ENCODE measurements at places on chromosomes 1 and 21.

- no peak for DNase-seq
Measured at GRCh38 chr1:218066332-218066731, 218.8 kb upstream of the RRP15 start.

- no peak for DNase-seq
Measured at GRCh38 chr1:96721053-96721415, 550 bp upstream of the PTBP2 start.

DNA sequence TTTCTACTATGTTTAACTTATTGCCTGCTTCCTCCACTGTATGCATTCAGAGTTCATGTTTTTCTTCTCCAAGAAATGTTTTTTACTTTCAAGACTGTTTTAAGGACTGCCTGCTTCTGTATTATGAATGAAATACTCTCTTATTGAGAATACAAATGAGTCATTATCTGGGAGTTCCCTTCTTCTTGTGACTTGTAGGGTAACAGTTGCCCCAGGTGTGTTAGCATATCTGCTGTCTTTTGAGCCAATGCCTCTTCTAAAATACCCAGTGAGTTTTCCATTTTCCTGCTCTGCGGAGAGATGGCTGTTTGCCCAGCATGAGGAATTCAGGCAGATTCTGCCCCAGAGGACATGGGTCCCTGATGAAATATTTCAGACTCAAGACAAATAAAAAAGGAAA is 34.1 kb upstream of the ST6GALNAC5 start:
- DNase-seq, result no peak

- peak; percentile 22 for DNase-seq
Measured at GRCh38 chr1:229714964-229715603, 89.0 kb downstream of the URB2 start.

DNA sequence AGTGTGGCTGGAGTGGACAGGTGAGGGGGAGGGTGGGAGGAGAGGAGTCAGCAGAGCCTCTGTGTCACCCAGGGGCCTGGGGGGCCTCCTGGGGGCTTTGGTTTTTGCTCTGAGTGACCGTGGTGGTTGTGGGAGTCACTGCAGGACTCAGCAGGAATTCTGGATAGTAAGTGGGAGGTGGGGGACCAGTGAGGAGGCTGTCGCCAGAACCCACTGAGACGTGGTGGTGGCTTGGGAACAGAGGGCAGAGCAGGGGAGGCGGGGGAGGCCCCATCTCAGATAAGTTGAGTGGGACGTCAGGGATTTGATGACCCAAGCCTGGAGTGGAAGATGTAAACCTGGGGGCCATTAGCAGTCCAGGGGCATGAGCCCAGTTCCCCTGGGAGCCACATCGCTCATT is 123.2 kb upstream of the WNT4 start:
- no peak for DNase-seq

DNA sequence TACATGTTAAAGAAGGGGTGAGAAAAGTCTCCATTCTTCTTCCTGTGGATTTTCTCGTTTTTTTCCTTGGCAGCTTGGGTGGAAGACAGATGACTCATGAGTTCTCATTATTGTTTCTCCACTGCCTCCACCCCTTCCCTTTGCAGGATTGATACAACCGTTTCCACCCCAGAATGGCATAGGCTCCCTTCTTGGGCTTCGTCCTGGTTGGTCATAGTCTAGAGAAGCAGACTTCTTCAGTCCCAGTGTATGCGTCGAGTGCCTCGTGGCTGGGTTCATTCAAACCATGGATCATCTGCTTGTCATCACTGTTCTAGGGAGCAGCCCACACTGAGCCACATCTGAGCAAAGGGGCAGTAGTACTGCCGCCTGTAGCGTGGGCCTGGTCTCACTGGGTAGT is 13.7 kb downstream of the PTGFRN start:
- no peak for DNase-seq

DNA sequence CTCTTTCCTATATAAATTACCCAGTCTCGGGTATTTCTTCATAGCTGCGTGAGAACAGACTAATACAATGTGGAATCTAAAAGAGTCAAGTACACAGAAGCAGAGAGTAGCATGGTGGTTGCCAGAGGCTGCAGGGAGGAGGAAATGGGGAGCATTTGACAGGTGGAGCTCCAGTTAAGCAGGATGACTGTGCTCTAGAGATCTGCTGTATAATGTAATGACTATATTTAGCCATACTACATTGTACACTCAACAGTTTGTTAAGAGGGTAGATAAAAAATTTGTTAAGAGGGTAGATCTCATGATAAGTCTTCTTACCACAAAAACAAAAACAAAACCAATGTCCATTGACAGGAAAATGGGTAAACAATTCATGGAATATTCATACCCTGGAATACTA is 82.1 kb downstream of the MT1HL1 start:
- no peak for DNase-seq

- DNase-seq, result no peak
Measured at GRCh38 chr1:173925306-173926242, 8.4 kb upstream of the SERPINC1 start.

DNA sequence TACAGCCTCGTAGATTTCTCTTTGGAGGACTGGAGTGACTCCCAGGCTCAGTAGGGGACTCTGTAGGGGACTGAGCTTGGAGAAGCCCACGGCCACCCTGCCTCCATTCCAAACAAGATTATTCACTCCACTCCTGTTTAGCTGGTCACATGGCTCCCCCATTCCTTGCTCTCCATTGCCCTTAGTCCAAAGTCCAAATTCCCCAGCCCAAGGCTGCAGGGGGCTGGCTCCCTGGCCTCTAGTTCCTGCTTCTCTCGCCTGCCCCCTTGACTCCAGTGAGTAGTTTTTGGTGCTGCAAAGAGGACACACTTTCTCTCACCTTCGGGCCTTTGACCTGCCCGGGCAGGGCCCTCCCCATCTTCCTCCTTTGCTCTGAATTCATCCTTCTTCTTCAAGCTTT is 403.3 kb downstream of the KIF26B start:
- DNase-seq, result no peak

GRCh38 chr1:33342041-33342723 is 21.3 kb upstream of the A3GALT2 start:
- DNase-seq, result no peak

- DNase-seq, result no peak
Measured at GRCh38 chr1:165342168-165342567, 14.3 kb downstream of the LMX1A start.

- DNase-seq, result no peak
Measured at GRCh38 chr1:75795703-75796193, 934 bp upstream of the MSH4 start.

GRCh38 chr1:46646844-46647243 is 21.3 kb downstream of the ATPAF1 start:
- no peak for DNase-seq

GRCh38 chr1:91783423-91784170 is 102.4 kb downstream of the TGFBR3 start:
- DNase-seq, result no peak

- DNase-seq, result no peak
Measured at GRCh38 chr21:36436829-36437744, 42.8 kb downstream of the CLDN14 start.

DNA sequence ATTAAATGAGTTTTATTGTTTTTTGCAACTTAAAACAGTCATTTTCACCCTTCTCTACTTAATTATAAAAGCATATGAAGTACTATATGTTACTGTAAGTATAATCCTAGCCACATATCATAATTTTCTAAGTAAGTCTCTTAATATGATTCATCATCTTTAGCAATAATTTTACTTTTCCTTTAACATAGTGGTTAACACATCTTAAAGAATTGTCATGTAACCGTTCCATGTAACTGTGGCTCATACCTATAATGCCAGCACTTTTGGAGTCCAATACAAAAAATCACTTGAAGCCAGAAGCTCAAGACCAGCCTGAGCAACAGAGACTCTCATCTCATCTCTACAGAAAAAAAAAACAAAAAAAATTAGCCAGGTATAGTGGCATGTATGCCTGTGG is 260.6 kb upstream of the DUSP10 start:
- DNase-seq, result no peak

GRCh38 chr1:207366022-207366421 is 44.5 kb downstream of the CD55 start:
- no peak for DNase-seq

DNA sequence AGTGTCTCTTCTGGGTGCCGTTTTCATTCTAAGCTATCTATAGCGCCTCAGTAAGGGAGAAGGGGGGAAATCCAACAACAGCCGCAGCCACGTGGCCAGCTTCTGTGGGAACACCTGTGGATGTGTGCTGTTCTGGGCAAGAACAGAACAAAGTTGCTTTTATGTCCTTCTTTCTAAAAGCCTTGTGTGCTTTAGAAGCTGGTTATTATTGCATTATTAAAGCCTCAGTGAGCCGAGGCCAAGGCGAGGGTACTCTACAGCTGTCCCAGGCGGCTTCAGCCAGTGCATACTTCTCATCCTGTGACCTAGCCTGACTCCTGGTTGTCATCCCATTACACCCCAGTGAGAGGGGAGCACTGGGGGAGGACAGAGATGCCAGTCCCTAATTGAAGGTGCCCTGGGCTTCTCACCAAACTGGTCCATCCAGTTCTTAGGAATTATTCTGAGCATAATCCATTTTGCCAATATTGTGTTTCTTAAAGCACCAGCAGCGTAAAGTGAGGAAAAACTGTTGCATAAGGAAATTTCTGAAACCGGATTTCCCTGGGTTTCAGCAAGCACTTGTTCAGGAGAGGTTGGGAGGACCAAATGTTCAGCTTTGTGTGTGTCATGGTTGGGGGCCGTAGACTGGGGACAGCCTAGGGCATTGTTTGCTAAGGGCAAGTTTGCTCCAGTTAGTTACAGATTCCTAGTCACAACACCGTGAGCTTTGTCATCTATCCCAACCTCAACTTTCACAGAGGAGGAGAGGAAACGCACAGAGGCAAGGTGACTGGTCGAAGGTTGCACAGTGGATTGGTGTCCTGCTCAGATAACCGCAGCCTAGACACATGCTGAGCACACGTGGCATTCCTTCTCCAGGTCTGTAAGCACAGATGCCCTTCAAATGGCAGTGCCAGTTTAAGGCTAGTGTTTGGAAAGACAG is 61.0 kb upstream of the ATP1A1 start:
- no peak for DNase-seq

DNA sequence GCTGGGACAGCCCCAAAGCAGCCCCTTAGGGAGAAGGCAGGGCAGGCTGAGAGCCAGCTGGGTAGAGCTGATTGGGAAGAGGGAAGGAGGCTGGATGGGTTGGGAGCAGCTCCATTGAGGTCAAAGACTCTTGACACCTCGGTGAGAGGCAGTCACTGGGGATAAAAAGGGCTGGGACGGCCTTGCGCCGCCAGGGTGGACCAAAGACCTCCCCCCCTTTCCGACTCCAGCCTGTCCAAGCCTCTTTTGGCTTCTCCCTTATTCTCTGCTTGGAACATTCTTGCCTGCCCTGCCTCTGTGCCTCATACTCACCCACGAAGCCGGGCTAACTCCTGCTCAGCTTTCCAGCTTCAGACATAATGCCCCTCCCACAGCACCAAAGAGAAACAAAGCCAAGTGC is 51.1 kb downstream of the LRRC38 start:
- DNase-seq, result no peak

DNA sequence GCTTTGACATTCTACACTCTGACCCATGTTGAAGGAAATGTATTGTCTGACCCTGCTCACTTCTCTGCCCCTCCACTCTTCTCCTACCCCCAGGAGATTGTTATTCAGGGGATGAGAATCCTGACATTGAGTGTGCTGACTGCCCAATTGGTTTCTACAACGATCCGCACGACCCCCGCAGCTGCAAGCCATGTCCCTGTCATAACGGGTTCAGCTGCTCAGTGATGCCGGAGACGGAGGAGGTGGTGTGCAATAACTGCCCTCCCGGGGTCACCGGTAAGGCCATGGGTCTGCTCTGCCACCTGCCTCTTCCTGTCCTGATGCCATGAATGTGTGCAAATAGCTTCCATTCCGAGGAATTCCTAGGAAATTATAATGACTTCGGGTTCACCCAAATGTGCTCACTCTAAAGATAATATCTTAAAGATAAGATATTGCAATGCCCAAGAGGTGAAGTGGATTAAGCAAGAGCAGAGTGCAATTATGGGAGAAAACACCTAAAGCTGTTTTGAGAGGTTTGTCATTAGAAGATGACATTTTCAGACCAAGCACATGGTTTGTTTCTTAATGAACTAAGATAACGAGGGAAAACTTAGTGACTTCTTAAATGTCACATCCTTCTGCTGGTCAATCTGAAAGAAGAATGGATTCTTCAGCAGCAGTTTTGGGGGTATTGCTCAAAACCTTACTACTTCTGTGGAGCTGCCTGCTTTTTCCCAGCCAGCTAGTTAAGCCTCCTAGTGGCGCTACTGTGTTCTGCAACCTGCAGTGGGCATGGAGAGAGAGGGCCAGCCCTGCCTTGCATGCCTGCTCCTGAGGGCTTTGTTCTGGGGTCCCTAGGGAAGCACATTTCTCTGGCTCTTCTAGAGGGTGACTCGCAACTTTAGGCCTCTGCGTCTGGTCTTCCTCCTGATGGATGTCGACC is 41.6 kb downstream of the LAMC2 start:
- no peak for DNase-seq

- DNase-seq, result no peak
Measured at GRCh38 chr1:24486331-24487065, 16.1 kb upstream of the RCAN3 start.

DNA sequence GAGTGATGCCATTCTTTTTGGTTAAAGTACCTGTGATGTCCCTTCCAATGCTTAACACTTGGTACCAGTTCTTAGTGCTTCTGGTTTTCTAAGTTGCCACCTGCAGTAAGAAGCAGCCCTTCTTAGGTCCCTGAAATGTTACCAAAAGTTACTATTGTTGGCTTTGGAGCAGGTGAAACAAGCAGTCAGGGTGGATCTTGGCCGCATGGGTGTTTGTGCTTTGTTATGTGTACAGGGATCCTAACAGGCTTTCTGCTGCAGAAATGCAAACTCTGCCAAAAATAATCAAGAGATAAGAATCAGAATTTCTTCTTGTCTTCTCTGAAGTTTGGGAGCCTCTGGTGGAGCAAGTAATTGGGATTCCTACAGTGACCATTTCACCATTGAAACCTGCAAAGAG is 84.4 kb downstream of the UBE4B start:
- no peak for DNase-seq

- DNase-seq, result no peak
Measured at GRCh38 chr21:39010629-39011404, 172.4 kb downstream of the PSMG1 start.

- no peak for DNase-seq
Measured at GRCh38 chr1:118983558-118984041, 4.5 kb downstream of the TBX15 start.

DNA sequence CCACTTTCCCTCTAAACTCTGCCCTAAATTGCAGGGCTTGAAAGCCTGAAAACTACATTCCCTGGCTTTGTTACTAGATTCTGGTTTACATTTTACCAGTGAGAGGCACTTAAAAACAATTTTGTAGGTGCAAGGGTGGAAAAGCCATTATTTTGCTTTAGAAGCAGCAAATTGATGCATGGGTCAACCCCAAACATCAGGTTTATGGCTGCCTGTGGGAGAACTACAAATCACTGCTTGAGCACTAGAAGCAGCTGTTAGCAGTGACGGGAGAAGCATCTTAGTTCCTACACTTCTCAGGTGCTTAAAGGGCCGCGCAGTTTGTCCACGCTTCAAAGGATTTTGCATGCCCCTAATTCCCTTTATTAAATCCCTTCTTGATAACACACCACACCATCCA is 417.2 kb downstream of the PCP4 start:
- no peak for DNase-seq

DNA sequence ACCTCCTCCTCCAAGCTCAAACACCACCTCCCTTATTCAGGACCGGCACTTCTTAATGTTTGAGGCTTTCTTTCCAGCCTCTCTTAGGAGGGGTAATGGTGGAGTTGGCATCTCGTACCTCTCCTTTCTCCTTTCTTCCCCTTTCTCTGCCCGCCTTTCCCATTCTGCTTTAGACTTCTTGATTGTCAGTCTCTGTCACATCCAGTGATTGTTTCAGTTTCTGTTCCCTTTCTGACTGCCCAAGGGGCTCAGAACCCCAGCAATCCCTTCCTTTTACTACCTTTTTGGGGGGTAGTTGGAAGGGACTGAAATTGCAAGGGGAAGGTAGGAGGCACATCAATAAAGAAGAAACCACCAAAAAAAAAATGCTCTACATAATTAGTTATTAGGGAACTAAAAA is 5.6 kb downstream of the ELK4 start:
- DNase-seq, result no peak
